Activated CD4-positive, alpha-beta T cell treated with anti-CD3 and anti-CD28 coated beads, Interleukin-2, amount 50 U/mL, for 16 hours (primary cell): ENCODE measurements at places on chromosomes 2 and 18.
A peak's percentile ranks its signal among the peaks of the same experiment; 100 is the strongest.

GRCh38 chr18:76658627-76659026 is 163.6 kb upstream of the ZNF516 start:
- DNase-seq = peak; percentile 20

GRCh38 chr2:178205853-178206521 is 11.7 kb downstream of the OSBPL6 start:
- DNase-seq = no peak

DNA sequence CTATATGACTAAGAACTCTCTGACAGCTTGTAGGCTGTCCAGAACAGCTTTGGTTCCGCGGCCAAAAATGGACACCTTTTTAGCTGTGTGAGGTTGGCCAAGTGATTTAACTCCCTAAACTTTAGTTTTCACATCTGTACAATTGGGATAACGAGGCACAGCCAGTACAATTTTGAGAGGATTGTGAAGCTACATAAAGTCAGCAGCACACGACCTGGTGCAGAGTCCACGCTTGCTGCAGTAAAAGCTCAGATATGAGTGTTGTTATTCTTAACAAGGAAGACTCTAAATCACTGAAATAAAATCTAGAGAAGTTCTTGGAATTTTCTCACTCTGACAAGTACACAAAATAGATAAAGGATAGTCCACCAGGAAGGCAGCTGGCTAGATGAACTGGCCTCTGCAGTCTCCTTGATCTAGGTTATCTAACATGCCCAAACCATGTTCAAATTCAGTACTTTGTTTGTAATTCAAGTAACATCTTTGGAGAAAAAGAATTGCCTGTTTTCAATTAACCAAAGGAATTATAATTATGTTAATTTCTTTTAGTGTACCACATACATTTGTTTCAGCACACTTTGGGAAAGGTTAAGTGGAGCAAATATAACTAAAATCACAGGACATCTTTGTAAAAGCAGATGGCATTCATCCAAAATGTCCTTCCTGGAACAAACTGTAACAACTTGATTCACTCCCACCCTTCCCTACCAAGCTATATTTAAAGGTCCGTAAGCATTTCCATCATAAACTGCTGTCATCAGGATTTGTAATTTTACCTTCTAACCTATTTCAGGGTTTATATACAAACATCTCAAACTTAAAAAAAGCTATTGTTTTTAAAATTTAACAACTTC is 201.7 kb upstream of the STK17B start:
- no peak for DNase-seq

DNA sequence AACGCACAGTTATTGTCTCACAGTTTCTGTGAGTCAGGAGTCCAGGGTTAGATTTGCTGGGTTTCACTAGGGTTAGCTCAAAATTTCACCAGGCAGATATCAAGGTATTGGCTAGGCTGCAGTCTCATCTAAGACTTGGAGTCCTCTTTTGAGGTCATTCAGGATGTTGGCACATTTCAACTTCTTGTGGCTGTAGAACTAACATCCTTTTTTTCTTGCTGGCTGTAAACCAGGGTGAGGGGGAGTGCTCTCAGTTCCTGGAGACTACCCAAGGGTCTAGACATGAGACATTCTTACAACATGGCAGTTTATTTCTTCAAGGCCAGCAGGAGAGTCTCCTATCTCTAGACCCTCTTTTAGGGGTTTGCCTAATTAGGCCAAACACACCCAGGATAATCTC is 12.8 kb upstream of the CAVIN2 start:
- no peak for DNase-seq

DNA sequence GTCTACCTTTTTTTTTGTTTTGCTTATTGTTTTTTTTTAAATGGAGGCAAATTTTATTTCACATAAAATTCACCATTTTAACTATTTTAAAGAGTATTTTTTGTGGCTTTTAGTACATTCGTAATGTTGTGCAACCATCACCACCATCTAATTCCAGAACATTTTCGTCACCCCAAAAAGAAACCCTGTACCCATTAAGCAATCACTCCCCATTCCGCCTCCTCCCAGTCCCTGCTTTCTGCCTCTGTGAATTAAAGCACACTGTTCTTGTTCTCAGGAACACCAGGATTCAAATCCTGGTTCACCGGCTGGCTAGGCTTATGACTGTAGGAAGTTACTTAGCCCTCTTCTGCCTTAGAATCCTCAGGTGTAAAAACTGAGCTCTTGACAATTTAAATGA is 36.9 kb upstream of the EPAS1 start:
- no peak for DNase-seq

DNA sequence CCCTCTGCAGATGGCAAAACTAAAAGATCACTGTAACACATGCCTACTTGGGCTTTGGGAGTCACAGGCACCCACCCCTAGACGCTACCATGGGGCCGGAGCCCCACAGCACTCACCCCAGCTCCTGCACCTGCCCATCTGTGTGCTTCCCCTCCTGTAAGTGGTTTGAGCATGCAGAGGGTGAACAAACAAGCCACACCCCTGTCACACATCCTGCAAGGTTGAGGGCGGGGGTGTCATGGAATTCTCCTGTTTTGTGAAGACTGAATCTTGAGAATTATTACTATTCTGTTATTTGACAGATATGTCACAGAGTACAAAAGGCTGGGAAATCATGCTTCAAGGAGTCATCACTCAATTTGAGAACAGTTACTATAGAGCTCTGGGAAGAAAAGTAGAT is 60.9 kb downstream of the RFTN2 start:
- no peak for DNase-seq
